NCI-H69 (cell line): ENCODE measurements at places on chromosomes 4 and X.

GRCh38 chr4:109571494-109571893 is 11.4 kb downstream of the MCUB start:
- DNase-seq = no peak

DNA sequence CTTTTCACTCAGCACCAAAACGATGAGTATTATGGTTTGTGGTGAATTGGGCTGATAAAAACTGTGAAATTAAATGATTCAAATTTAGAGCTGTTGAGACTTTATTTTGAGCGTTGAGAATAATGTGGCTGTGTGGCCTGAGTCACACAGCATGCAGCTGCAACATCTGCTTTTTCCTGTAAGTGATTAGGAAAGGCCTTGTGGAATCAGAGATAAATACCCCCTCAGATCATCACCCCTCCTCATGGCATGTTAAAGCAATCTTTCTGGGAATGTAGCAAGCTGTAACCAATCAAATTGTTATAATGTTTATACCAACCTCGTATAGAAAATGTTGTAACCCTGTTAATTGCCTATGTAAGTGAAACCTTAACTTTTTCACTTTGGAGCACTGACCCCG is 90.0 kb upstream of the GRPR start:
- no peak for DNase-seq

DNA sequence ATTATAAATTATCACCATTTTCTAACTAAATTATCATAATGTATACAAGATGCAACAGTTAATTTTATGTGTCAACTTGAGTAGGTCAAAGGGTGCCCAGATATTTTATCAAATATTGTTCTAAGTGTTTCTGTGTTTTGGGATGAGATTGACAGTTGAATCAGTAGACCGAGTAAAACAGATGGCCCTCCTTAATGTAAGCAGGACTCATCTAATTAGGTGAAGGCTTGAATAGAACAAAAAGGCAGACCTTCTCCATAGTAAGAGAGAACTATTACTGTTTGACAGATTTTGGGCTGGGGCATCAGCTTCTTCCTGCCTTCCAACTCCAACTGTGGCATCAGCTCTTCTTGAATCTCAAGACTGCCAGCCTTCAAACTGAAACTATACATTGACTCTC is 185.8 kb downstream of the TRAM1L1 start:
- no peak for DNase-seq

- DNase-seq = no peak
Measured at GRCh38 chr4:159235779-159236368, 133.0 kb downstream of the RAPGEF2 start.

DNA sequence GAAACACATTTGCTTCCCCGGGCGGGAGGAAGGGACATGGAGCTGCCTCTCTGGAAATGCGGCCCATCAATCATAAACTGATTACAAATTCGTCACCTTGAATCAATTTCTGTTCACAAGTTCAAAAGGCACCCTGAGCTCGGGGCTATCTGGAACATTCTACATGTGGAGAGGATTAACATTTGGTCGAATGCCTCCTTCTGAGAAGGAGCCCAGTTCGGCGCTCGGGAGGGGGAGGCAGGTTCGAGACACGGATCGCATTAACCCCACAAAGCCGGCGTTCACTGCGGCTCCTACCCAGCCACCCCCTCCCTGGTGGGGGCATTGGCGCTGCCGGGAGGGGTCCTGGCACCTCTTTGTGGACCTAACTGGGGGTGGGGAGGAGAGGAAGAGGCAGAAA is 108.0 kb downstream of the CPZ start:
- DNase-seq = no peak

DNA sequence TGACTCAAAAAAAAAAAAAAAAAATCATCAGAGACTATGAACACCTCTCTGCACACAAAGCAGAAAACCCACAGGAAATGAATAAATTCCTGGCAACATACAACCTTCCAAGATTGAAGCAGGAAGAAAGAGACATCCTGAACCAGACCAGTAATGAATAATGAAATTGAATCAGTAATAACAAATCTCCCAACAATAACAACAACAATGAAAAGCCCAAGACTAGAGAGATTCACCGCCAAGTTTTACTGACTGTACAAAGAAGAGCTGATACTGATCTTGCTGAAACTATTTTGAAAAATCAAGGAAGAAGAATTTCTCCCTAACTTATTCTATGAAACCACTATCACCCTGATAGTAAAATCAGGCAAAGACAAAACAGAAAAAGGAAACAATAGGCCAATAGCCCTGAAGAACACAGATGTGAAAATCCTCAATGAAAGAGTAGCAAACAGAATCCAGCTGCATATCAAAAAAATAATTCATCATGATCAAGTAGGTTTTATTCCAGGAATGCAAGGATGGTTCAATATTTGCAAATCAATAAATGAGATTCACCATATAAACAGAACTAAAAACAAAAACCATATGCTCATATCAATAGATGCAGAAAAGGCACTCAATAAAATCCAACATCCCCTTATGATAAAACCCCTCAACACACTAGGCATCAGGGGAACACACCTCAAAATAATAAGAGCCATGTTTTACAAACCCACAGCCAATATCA is 31.0 kb upstream of the PLK4 start:
- no peak for DNase-seq

- DNase-seq = no peak
Measured at GRCh38 chrX:79170476-79171035, 26.1 kb downstream of the GPR174 start.

DNA sequence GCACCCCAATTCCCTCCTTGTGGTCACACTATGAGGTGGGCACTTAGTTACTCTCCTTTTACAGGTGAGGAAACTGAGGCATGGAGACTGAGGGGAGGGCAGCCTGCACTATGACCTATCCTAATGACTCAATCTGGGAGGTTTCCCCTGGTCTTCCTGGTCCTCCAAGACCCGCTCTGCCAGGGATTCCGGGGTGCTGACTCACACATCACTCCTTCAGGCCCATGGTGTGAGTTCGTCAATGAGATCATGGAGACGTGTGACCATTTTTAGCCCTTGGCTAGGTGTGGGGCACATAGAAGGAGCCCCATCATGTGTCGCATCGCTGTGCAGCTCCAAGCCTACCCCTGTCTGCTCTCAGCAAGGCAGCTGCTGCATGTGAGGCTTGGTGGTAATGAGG is 32.4 kb upstream of the BCOR start:
- DNase-seq = no peak

- DNase-seq = peak; percentile 11
Measured at GRCh38 chrX:53031380-53031779, 17.2 kb upstream of the GPR173 start.

DNA sequence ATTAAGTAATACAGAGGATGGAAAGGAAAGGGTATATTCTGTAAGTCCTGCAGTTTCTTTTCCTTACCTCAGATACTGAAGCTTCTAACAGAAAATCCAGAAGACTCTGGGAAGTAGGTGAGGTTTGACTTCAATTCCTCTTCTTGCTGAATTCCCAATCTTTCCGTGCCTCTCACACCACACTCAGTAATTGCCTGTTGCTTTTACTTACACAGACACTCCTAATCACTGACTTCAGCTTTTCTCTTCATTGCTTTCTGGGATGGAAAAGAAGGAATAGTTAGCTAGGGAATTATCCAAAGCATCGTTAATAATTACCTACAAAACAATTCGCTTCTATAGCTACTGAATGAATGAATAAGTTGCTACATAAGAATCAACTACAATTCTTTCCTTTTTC is 163.6 kb downstream of the FBXO8 start:
- peak; percentile 59 for DNase-seq

GRCh38 chr4:85368932-85369331 is 106.0 kb upstream of the ARHGAP24 start:
- DNase-seq = no peak

DNA sequence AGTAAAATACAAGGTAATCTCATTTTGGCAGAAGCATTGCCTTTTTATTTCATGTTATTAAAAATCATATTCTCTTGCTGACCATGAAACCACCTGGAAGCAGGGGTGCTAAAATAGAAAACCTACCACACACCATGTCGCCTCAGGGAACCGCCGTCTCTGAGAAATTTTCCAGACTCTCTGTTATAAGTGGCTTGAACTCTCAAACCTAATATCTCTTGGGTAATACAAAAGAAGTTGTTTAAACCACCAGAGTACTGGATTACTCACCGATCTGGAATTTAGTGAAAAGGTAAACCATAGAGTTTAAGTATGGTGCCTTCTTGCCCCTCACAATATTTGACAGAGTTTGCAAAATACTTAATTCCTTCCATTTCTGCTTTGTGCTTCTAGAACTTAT is 27.7 kb downstream of the ENPP6 start:
- no peak for DNase-seq

- no peak for DNase-seq
Measured at GRCh38 chr4:168765726-168766125, 244.3 kb downstream of the CBR4 start.

GRCh38 chrX:129785160-129785947 is 5.6 kb downstream of the SASH3 start:
- peak; percentile 76 for DNase-seq

GRCh38 chrX:43741843-43742573 is 85.9 kb downstream of the MAOA start:
- no peak for DNase-seq

GRCh38 chrX:130563476-130563875 is 161.7 kb downstream of the RBMX2 start:
- DNase-seq = no peak

- peak; percentile 8 for DNase-seq
Measured at GRCh38 chr4:135274416-135274815, 1072.8 kb upstream of the PABPC4L start.

GRCh38 chrX:15877380-15877779 is 22.8 kb upstream of the AP1S2 start:
- no peak for DNase-seq

DNA sequence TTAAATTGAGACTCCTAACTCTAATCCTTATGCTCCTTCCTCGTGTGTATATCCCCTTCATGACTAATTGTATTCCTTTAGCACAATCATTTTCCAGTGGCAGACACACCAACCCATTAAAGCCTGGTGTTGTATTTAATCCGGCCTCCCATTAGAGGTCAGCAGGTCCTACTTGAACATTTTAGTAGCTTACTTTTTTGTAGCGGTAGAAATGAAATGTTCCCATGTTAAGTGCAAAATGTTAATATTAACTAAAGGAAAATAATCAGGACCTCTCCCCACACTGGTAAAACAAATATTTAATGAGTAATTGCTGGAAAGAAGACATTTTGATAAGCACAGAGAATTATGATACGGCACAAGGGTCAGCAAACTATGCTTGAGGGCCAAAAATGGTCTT is 3.4 kb downstream of the RAB33B start:
- DNase-seq = peak; percentile 8

- no peak for DNase-seq
Measured at GRCh38 chrX:43551590-43551989, 104.5 kb upstream of the MAOA start.

DNA sequence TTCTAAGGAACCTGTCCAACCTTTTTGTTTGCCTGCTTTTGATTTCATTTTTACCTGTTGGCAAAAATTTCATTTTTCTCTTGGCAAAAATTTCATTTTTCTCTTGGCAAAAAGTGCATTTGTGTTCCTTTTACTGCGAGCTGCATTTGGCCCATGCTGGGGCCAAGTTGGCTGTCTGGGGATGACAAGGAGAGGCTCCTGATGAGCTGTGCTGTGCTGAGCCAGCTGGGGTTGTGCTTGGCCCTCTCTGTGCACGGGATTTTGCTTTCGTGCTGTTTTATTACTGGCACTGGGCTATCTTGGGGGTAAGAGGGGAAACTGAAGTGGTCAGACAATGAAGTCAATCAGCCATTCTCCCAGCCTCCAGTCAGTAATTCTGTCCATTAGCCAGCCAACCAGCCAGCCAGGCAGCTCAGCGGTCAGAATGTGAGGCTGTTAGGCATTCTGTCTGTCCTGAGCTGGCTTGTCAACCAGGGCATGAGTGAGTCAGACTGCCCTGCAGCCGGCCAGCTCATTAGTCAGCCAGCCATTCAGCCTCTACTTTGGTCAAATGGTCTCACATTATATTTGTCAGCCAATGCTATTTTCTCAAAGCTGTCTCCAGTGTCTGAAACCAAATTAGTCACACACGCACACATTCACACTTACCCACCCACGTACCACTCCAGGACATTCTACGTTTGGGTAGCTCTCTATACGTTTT is 56.9 kb upstream of the PRPS1 start:
- no peak for DNase-seq

- no peak for DNase-seq
Measured at GRCh38 chr4:21858971-21859370, 89.6 kb downstream of the KCNIP4 start.

GRCh38 chr4:2406406-2406805 is 12.0 kb downstream of the ZFYVE28 start:
- peak; percentile 2 for DNase-seq

DNA sequence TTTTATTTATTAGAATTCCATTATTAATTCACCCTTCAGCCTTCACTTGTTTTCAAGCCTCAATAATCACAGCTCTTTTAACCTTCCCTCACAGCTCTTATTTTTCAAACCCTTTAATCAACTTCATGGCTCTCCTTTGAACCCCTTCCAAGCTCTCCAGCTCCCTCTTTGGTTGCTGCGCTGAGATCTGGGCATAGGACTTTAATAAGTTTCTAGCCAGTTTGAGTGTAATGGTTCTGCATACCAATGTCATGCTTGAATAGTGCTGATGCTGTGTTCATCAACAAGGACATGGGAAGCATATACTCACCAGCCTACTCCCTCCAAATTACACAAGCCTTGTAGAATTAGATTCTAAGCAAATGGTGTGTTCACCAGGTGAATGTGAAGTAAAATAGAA is 3.5 kb upstream of the RNF212 start:
- DNase-seq = no peak

GRCh38 chr4:30380404-30380998 is 339.7 kb upstream of the PCDH7 start:
- peak; percentile 52 for DNase-seq

DNA sequence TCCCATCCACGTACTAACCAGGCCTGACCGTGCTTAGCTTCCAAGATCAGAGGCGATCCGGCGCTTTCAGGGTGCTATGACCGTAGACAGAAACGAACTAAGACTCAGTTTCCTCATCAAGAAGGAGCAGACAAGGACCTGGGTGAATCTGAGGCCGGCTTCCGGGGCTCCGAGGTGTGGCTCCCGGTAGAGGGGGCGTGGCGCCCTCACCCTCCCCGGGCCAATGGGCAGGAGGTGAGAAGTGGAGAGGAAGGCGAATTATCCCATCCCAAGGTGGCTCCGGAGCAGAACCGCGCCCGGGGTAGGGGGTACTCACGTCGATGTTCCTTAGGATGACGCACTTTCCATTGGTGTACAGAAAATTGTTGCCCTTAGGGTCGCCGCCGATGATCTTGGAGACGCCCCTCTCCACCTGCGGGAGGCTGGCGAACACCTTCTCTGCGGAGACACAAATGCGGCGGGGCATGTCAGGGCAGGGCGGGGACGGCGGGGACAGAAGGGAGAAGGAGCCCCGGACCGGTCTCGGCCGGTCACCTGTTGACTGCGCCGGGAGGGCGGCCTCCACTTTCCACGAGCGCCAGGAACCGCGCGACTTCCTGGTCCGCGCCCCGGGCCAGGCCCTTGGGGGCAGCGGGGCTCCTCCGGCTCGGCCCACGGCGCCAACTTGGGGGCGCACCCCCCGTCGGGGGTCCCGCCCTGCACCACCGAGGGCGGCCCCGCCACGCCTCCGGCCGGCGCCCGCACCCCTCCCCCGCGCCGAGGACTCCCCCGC is 616 bp downstream of the WDR1 start:
- peak; percentile 53 for DNase-seq
